ENCODE measurements at places on chromosomes 4 and X. TPM values are rescaled to one million over a fixed set of nuclear protein-coding genes. Genes with fewer than 3 reads are reported as not detected.

GRCh38 chr4:125344198-125344597, 29.4 kb downstream of the FAT4 start:
- no peak overlapping the region for H3K4me3 ChIP-seq
- H3K4me1 ChIP-seq = no peaks in the 10 kb centered on the region
- H3K36me3 ChIP-seq = no peaks in the 10 kb centered on the region
- DNase-seq = no peak

DNA sequence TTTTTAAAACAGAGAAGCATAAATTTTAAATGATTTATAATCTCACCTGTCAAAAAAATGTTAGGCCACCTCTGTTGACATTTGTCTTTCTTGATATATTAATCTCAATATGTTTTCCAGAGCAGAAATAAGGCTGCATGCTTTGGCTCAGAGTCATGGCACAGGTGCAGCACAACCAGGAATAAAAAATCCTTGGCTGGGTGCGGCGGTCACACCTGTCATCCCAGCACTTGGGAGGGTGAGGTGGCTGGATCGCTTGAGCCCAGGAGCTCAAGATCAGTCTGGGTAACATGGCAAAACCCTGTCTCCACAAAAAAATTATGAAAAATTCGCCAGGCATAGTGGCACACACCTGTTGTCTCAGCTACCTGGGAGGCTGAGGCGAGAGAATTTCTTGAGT, 18.1 kb downstream of the CPLX1 start:
- H3K36me3 ChIP-seq = no peaks in the 10 kb centered on the region
- DNase-seq = no peak
- H3K27ac ChIP-seq = no peak overlapping the region
- no peaks in the 10 kb centered on the region for H3K4me1 ChIP-seq
- H3K4me3 ChIP-seq = no peak overlapping the region
- peaks cover 11% of the 10 kb centered on the region for H3K27me3 ChIP-seq

DNA sequence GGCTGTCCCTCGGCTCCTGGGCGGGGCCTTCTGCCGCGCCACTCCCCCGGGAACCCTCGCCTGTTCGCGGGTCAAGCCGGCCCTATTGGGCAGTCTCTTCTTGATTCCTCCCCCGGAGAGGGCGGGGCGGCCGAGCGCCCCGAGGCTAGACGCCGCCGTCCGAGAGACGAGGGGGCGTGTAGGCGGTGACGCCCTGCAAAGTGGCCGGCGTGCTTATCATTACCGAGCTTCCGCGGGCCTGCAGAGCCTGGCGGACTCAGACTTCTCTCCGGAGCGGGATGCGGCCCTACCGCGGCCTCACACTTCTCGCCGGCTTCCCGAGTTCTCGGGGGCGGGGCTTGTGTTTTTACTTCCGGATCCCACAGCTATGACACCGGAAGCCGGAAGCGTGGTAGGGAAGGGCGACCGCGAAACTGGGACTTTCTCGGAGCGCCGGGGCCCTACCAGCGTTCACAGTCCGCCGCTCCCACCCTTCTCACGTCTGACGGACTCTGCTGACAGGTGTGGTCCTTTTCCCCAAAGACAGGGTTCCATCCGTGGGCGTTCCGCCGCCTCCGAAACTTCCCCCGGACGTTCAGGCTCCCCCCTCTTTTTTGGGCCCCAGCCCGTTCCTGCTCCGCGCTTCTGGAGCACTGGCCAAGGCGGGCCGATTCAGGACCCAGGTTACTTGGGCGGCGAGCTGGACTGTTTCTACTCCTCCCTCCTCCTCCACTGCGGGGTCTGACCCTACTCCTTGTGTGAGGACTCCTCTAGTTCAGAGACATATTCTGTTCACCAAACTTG, at the start of gene IKBKG:
IKBKG (plus strand) TSS at position 376 of the 783 bp plus-strand sequence. CDS start 4,383 bp downstream, outside the sequence.
- H3K4me3 ChIP-seq = peak within 1 kb of the TSS; percentile 79
- no peaks in the 10 kb centered on the region for H3K36me3 ChIP-seq
- H3K27me3 ChIP-seq = no peaks in the 10 kb centered on the region
- peak; percentile 94 for DNase-seq
- H3K4me1 ChIP-seq = no peaks in the 10 kb centered on the region

DNA sequence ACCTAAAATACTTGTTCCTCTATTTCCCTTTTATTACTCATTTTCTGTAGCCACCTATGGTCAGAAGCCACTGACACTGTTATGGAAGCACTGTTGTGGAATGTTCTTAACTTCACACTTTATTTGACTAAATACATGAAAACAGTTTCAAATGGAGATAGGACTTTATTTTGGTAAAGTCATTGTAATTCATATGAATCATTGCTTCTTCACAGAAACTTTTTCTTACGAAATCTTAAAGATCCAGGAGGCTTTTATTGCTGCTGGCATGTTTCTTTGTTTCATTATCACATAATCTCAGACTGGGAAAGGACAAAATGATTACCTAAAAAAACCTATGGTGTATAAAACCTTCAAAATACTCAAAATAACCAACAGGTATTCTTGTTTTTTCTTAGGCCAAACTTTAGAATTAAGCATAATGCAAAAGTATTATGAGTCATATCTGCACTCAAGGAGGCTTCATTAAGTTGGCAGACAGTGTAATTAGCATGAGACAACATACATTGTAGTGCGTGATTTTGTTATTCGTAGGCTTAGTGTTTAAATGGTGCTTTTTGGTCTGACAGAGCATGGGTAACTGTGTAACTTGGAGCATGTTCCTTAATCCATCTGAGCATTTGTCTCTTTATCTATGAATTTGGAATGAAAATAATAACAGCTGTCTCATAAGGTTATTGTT, 58.0 kb downstream of the SH3BGRL start:
- H3K27me3 ChIP-seq = no peaks in the 10 kb centered on the region
- DNase-seq = no peak
- no peaks in the 10 kb centered on the region for H3K4me1 ChIP-seq

DNA sequence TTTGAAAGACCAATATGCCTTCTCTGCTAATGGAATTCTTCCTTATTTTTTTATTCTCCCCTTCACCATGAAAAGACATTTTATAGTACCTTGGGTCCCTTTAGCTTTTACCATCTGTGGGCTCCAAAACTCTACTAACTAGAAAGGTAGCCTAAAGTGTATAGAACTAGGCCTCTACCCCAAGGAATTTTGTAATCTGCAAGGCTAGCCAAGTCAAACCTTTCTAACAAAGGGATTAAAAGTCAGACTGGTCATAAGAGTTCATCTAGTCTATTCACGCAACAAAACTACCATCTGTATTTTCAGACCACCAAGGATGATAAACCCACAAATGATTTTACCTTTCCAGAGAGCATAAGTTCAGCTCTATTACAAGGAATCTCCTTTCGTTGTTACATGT, 189.5 kb upstream of the DCAF8L1 start:
- H3K27ac ChIP-seq = no peak overlapping the region
- H3K36me3 ChIP-seq = no peaks in the 10 kb centered on the region
- H3K4me3 ChIP-seq = no peak overlapping the region
- DNase-seq = no peak
- H3K27me3 ChIP-seq = no peaks in the 10 kb centered on the region

GRCh38 chr4:104470770-104471169, 23.9 kb downstream of the CXXC4 start:
- no peak for DNase-seq
- H3K27ac ChIP-seq = no peak overlapping the region
- no peaks in the 10 kb centered on the region for H3K27me3 ChIP-seq
- H3K36me3 ChIP-seq = no peaks in the 10 kb centered on the region

The SLC6A14 gene
- total RNA-seq = 38.0 TPM

The SLC4A4 gene
- total RNA-seq = 78.6 TPM

The SMIM10 gene
- 5.7 TPM for total RNA-seq

The PNCK gene
- total RNA-seq = 0.77 TPM
